ENCODE measurements at places on chromosomes 12 and 14.

DNA sequence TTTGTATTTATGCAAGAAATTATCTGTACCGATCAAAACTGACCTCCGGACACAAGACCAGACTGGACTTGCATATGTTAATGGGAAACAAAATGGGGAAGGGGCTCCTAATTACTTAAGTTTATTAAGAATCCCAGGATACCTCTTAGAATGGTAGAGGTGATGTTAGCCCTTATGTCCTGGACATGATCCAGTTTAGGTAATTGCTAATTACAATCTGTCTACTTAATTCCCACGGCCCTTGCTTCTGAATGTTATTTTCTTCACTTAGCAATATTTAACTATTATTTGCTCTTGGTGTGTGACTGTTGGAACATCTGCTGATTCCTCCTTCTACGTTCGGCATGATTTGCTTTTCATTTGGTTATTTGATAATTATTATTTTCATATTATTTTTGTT lies 644.0 kb downstream of the DIO2 start:
- no peak for DNase-seq

- peak; percentile 18 for DNase-seq
These were observed 394 bp upstream of the AMIGO2 start for GRCh38 chr12:47079981-47080724.

- no peak for DNase-seq
These were observed 43.4 kb upstream of the ST8SIA1 start for GRCh38 chr12:22377731-22378496.

GRCh38 chr12:42683933-42684801 lies 94.6 kb upstream of the PRICKLE1 start:
- DNase-seq: no peak

GRCh38 chr12:68223067-68223747 lies 2.4 kb downstream of the IL26 start:
- peak; percentile 37 for DNase-seq

DNA sequence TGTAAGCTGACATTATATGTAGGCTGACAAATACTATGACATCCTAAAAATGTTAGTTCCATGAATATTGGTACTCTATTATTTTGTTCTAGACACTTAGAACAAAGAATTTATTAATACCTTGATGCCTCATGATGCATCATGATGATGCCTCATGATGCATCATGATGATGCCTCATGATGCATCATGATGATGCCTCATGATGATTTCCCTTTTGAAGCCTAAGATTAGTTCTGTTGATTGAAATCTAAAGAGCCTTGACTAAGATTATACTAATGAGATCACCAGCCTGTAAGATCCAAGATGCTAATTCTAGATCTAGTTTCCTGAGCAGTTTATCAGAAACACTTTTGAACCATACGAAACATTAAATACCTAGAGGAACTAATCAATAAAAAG lies 4.6 kb upstream of the CEP128 start:
- no peak for DNase-seq

- DNase-seq: no peak
These were observed 785 bp upstream of the FAM181A start for GRCh38 chr14:93926245-93926872.

DNA sequence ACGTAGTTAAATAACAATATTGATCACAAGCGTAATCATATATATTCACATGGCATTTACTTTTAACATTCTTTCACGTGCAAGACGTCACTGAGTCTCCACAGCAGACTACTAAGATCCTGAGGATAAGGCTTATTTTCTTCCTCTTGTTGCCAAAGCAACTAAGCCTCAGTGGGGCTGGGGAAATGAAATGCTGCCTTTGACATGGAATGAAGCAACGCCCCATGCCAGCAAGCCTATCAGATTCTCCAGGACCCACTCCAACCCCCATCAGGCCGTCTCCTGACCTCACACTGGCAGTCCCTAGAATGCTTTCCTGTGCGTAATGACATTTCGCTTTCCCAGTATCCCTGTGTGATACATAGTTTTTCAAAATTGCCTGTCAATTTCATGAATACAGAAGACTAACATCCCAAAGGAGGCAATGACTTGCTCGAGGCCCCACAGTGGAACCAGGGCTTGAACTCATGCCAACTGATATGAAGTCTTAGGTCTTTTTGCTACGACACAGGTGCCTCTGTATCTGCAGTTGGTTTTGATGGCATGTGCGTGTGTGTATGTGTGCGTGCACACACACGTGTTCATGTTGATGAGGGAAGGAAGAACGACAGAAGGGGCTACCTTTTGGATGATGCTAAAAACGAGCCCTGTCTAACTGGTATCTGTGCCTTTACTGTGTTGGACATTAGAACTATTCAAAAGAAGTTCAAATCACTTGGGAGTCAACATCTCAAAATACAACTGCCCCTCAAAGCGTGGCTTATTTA lies 239.1 kb downstream of the VRK1 start:
- DNase-seq: no peak

GRCh38 chr12:41365653-41366171 lies 177.6 kb downstream of the PDZRN4 start:
- DNase-seq: no peak

GRCh38 chr12:66070378-66071120 lies 60.0 kb downstream of the LLPH start:
- DNase-seq: no peak

DNA sequence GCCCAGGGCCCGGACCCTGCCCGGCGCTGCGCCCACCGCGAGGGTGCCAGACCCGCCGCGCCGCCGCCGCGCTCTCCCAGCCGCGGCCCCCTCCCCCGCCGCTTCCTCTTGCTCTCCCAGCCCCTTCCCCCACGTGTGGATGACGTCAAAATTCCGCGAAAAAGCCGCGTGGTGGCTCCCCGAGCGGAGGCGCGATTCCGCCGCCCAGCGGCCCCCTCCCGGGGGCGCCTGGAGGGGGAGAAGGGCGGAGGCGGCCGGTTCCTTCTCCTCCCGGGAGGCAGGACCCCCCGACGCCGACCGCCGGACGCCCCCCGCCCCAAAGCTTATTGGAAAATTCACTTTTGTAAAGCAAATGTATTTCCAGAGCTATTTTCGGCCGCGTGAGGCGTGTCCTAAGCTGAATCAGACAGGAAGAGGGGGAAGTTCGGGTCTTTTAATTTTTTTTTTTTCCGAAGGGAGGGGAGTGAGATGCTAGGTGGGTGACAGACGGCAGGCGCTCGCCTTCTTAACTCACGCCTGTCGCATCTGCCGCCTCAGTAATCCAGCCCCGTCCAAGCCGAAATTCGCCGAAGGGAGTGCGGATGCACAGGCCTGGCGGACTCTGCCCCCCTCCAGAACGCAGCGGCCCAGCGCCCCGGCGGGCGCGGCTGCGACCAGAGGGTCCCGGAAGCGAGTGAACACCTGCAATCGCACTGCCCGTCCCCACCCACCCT lies 4.1 kb upstream of the CCND2 start:
- DNase-seq: peak; percentile 72

- no peak for DNase-seq
These were observed 199.8 kb upstream of the ARHGAP5 start for GRCh38 chr14:31877255-31877798.
